ENCODE measurements at places on chromosomes 3 and 15.

- no peak for DNase-seq
Measured at GRCh38 chr3:158671821-158672214, 630 bp downstream of the LXN start.

- no peak for DNase-seq
Measured at GRCh38 chr3:14203521-14204079, 25.0 kb downstream of the LSM3 start.

GRCh38 chr15:76433798-76434400 lies 97.3 kb downstream of the ISL2 start:
- DNase-seq = no peak

DNA sequence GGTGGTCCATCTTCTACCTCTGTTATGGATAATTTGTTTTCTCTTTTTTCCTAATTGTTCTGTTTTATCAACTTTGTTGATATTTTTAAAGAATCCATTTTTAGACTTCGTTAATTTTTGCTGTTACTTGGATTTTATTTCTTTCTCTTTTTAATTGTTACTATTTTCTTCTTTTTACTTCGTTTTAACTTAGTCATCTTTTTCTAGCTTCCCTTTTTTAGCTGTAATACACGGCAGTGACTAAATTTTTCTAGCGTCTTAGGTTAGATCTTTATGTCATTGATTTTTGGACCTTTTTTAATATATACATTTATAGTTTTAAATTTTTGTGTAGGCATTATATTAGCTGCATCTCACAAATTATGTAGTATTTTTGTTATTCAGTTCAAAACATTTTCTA lies 33.1 kb downstream of the ARIH2 start:
- DNase-seq = no peak

Data from NCI-H524 (cell line).